Kidney capillary endothelial cell (primary cell): ENCODE measurements at places on chromosomes 11 and 22.
A peak's percentile ranks its signal among the peaks of the same experiment; 100 is the strongest.

GRCh38 chr11:31987118-31988005, 103.5 kb upstream of the RCN1 start:
- no peak for DNase-seq

DNA sequence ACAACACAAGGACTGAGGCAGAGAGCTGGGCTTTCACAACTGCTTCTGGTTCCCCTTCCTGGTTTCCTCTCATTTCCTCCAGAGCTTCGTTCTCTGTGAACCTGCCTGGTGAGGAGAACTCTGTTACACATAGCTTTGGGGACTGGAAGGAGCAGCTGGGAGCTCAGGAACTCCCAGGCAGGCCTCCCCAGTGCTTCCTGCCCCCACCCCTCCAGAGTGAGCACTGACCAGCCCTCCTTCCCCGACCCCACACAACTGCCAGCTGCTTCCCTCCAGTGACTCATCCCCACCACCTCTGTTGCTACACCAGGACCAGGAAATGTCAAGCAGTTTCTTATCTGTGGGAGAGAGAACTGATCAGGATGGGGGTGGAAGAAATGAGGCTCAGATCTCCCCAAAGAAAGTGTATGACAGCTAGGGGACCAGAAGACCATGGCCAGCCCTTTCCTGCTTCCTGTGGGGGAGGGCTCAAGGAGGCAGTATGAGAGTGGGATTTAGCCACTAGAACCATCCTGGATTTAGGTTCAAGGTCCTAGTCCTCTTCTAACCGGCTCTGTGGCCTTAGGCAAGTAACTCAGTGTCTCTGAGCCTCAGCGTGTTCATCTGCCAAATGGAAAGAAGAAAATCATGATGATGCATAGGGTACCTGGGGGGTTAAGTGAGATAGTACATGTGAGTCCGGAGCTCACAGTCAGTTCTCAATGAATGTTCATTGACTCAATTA, 4.5 kb upstream of the TP53I11 start:
- peak; percentile 91 for DNase-seq

- DNase-seq: no peak
These were observed 51.0 kb downstream of the MYO7A start for GRCh38 chr11:77179048-77179447.

DNA sequence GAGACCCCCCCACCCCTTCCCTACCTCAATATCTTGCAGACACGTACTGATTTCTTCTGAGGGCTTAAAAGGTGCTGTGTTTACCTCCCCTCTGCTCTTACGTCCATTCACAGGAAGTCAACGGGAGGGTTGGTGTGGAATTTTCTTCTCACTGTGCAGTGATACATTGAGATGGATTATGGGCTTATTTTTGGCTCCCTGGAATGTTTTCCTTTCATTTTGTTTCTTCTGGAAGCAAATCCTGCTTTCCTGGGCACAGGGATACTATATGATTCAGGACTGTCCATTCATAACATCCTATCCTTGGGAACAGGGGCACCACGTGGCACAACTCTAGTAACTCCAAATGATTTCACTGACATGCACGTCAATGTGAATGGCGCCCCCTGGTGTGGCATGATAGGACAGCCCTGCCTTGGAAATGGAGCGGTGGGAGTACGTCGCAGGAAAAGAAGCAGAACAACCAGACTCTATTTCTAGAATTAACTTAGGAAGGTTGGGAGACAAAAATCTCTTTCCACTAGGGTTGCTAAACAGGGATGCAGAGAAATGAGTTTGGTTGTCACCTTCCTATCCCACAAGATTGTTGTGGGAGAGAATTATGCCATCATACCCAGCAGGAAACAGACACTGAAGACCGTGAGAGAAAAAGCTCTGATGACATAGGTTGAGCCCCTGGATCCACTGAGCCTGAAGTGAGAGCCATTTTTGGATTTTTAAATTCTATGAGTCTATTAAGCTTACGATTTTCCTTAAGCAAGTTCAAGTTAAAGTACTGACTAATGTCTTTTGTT, 146.5 kb upstream of the RAG2 start:
- peak; percentile 69 for DNase-seq

GRCh38 chr11:71999798-72000197, 1.1 kb downstream of the IL18BP start:
- DNase-seq: no peak
